ENCODE measurements at places on chromosomes 2 and 18. TPM values are rescaled to one million over a fixed set of nuclear protein-coding genes. Genes with fewer than 3 reads are reported as not detected.

DNA sequence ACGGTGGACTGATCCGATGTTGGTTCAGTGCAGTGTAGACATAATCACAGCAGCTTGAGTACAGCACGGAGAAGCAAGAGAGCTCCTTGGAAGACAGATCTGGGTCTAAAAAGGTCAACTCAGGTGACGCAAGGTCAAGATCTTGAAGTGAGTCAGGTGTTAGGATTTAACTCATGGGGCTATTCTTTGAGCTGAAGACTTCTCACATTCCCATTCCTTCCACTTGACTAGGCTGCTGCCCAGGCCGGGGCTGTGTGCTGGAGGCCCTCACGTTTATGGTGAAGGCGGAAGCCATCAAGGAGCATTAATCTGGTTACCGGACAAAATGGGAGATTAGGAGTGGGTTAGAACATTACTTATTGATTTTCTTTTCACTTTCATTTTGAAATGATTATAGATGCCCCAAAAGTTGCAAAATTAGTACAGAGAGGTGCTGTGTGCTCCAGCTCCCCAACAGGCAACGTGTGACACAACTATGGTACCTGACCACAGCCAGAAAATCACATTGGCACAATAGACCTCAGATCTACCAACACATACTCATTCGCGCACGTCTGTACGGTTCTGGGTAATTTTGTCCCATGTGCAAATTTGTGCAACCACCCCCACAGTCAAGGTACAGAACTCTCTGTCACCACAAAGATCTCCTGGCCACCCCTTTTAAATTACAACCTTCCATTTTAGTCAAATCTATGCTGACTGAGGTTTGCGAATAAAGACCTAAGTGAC is 77.6 kb upstream of the SEC11C start:
- no peak for DNase-seq

DNA sequence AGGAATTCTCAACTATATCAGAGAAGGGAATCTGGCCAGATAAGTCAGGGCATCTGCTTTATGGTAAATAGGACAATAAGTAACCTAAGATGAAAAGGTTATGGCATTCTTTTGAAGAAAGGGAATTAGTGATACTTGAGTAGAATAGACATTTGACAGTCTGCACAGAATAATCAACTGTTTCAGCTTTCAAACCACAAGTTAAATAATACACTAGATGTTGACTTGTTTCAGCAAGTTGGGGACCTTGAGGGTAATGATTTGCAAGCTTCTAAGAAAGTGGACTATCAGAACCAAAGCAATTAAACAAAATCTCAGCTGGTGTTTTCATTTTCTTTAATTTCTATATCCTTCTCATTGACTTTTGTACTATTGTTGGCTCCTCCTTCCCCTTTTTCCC is 54.5 kb downstream of the SLC39A10 start:
- no peak for DNase-seq

GRCh38 chr2:160324161-160324800 is 124.2 kb upstream of the ITGB6 start:
- DNase-seq: peak; percentile 48

FAM228B gene
- 10.8 TPM for total RNA-seq

OXER1 gene
- not detected for total RNA-seq

- no peak for DNase-seq
Measured at GRCh38 chr2:182302972-182303371, 123.9 kb downstream of the PDE1A start.

ZSCAN30 gene
- total RNA-seq: 12.6 TPM

MAL gene
- total RNA-seq: not detected

DNA sequence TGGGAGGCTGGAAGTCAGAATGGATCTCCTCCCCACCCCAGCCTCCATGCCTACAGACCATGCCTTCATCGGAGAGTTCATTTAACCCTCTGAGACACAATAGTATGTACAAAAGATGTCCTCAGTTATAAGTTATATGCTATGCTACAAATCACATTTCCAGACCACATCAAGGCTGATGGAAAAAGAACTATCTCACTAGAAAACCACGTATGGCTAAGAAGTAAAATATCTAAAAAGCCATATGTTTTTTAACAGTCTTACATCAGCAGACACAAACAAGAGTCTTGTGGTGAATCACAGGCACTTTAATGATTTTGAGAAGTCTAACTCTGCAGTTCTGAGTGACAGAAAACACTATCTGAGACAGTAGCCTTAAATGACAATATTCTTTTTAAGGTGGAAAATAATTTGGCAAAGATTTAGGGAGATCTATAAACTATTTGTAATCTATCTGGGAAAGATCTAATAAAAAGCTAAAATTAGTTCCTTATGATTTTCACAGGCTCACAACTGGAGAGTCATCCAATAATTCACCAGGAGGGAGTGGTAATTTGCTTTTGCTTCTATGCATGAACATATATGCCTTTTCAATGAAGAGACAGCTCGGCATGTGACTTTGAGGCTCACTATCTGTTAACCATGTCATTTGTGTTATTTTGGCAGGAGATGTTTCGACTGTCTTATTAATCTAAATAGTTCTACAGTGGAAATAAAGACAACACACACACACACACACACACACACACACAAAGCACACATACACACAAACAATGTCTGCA is 197.5 kb downstream of the IRS1 start:
- peak; percentile 48 for DNase-seq

- no peak for DNase-seq
Measured at GRCh38 chr18:13800505-13801259, 23.3 kb upstream of the MC5R start.
